ENCODE measurements at places on chromosomes 4 and X.
A peak's percentile ranks its signal among the peaks of the same experiment; 100 is the strongest.

DNA sequence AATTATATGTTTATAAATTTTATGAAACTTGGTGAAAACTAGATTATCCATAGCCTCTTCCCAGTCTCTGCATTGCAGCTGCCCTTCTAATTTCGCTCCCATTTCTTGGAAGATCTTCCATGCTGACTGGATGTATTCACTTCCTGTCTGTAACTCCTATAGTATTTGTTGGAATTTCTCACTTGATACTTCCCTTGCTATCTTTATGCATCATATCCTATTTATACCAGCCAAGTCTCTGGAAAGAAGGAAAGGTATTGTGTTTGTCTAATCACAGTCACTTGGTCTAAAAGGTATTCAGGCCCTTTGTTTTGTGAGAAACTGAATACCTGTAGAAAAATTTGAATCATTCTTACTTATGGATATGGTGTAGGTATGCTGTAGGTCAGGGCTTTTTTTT lies 870.9 kb upstream of the FRG1 start:
- no peak for DNase-seq

DNA sequence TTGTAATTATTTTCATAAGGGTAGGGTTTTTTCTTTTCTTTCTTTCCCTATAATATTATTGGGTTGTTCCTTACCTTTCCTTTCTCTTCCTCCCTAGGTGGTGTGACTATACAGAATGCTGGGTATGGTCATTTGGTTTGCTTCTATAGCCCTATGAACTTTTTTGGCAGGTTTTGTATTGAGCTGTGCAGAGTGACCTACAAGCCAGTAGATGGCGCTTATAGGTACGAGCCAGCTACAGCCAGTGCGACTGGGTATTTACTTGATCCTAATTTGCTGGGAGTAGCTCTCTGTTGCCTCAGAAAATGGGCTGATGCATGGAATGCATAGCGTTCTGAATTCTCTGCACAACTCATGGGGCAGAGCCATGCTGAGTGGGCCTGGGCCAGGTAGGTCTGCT lies 423.3 kb downstream of the MAGEE1 start:
- no peak for DNase-seq

DNA sequence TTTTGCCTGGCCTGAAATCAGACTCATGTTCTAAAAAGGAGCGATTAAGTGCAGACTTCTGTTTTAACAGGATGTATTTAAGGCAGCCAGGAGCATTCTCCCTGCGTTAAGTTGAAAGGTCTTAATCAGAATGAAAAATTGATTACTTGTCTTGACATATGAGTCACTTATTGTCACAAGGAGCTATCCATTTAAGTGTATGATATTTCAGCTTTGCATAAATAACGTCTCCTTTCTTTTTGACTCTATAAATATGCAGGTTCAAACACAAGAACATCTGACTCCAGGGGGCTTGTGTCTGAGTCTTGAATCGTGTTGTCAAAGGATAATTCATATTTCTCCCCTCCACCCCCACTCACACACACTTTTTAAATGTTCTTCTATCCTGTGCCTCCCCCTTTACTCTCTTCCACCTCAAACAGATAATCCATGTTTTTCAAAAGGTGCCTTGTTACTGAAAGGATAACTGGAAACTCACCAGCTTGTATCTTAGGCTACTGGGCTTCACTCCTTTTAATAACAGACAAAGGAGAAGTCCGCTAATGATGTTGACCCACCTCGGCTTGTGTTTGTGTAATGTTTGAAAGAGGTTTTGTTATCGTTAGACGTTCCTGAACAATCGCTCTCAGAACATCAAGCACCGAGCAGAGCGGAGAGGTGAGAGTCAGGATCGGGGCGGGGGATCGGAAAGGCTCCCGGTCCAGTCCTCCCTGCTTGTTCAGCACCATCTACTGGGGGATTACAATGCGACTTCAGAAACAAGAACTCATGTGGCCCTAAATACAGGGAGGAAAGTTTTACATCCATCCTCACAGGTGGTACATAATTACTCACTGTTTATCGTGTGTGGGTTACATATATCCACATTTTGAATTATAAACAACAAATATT lies 107.5 kb upstream of the RPL34 start:
- peak; percentile 37 for DNase-seq

GRCh38 chr4:1234309-1234695 lies 14.6 kb downstream of the CTBP1 start:
- no peak for DNase-seq

GRCh38 chr4:110527156-110527555 lies 51.2 kb downstream of the ENPEP start:
- DNase-seq: peak; percentile 61

DNA sequence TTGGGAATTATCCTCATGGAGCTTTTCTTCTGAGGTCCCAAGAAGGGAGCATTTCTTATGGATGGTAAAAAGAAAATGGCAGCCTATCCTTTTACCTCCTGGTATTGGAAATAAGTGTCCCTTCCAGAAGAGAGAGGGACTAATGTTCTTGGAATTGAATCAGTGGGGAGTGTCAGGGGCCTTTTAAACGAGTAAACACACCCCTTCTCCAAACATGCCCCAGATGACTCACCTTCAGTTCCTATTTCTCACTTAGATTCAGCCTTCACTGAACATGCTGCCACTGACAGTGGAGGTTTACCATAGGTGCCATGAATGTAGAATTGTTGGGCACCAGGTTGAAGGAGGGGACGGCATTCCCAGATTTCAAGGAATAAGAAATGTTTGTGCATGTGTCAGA lies 19.0 kb downstream of the MAGEC2 start:
- no peak for DNase-seq
